G401 (cell line): ENCODE measurements at places on chromosomes 5 and 9. TPM values are rescaled to one million over a fixed set of nuclear protein-coding genes. Genes with fewer than 3 reads are reported as not detected.

IRGM gene
- total RNA-seq: not detected in 2 replicates

DNA sequence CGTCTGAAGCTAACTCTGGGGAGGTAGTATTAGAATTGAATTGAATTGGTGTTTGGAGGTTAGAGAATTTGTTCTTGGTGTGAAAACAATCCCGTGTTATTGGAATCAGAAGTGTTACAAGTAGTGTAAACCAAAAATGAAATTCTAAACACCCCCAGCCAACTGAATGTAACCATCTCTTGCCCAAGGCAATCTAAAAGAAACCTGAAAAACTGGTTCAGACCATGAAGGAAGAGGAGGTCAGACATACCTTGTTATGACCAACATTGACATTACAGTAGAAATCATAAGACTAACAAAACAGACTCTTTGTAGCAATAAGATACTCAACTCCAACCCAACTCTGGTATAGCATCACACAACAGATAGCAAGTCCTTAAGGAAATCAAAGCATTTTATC is 159.0 kb downstream of the TUSC1 start:
- no peak for DNase-seq

- no peak for DNase-seq
Observed at GRCh38 chr9:36762958-36763357, 190.3 kb downstream of the MELK start.

- no peak for DNase-seq
Observed at GRCh38 chr5:157049605-157050004, 9.3 kb downstream of the HAVCR1 start.

DNA sequence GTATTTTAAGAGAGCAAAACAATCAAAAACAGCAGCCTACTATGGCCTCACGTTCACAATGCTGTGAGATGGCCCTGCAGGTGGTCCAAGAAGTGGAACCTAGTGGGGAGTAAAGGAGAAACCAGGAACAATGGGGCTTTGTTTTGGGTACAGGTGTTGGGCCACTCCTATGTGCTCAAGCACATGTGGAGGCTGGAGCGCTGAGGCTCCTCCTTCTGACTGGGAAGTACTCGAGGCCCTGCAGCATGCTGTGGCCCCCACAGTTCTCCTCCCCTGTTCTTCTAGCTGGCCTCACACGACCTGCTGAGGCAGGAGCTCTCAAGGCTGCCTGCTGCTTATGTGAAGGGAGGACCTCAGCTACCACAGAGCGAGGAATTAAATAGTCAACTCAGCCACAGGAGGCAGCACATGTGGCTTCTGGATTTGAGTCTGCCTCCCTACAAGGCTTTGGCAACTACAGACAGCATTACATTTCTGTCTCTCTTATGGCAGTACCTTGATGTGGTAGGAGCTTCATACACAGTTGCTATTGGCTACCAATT is 482.3 kb downstream of the SPOCK1 start:
- DNase-seq: no peak
